NCI-H345 (cell line): ENCODE measurements at places on chromosomes 1 and 21.

DNA sequence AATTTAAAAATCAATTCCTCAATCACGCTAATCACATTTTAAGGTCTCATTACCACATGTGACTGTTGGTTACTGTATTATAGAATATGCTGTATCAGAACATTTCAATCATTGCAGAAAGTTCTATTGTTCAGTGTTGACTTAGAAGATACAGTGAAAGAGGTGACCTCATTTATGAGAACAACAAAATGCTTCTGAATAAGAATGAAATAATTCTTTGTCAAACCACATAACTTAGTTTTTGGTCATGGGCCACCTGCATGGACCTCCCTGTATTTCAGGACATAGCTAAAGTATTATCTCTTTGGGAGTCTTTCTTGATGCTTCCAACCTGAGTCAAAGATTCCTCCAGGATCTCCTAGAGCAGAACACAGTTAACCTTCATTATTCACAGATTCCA, 22.3 kb downstream of the MFSD2A start:
- no peak for DNase-seq

DNA sequence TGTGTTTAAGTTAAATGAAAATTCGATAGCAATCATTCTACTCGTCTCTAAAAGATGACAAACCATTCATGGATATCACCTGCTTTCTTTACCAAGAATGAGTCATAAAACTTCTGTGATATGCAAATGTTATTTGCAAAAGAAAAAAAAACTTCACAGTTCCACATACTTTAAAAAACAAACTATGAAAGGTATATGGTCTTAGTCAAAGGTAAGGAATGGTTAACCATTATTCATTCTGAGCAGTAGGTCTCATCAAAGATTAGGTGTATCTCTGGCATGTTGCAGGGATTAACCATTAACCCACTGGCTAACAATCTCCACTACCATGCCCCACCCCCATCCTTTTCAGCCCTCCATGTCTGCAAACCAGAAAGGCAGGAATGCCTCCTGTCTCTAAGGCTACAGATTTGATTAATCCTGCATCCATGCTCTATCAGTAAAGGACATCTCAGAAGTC, 44.4 kb downstream of the PTPN14 start:
- DNase-seq: no peak

DNA sequence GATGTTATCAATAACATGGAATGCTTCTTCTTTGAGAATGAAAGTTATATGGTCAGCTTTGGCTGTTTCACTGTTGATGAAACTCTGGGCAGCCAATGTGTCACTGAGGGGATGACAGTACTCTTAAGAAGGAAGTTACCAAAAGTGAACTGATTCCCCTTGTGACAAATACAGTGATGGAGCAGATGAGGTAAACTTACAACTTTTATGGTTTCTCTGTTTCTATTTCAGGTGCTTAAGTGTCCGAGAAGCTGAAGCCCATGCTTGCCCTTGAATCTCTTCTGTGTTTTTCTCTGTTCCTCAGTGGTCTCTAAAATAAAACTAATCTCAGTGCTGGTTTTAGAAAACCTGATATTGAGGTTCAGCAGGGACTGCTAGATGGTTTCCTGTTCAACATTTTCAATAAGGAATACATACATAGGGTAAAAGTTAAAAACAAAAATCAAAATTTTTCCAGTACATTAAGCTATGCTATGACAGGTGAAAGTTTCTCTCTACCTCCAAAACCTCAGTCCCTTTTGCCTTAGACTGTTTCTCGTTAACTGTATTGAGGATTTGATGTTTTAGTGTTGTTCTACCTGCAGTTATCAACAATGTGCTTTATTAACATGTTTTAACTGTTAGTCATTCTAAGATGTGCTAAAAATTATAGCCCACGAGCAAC, 454.4 kb upstream of the ADGRL4 start:
- DNase-seq: no peak

- no peak for DNase-seq
Observed at GRCh38 chr21:46379105-46379504, 55.1 kb downstream of the PCNT start.

DNA sequence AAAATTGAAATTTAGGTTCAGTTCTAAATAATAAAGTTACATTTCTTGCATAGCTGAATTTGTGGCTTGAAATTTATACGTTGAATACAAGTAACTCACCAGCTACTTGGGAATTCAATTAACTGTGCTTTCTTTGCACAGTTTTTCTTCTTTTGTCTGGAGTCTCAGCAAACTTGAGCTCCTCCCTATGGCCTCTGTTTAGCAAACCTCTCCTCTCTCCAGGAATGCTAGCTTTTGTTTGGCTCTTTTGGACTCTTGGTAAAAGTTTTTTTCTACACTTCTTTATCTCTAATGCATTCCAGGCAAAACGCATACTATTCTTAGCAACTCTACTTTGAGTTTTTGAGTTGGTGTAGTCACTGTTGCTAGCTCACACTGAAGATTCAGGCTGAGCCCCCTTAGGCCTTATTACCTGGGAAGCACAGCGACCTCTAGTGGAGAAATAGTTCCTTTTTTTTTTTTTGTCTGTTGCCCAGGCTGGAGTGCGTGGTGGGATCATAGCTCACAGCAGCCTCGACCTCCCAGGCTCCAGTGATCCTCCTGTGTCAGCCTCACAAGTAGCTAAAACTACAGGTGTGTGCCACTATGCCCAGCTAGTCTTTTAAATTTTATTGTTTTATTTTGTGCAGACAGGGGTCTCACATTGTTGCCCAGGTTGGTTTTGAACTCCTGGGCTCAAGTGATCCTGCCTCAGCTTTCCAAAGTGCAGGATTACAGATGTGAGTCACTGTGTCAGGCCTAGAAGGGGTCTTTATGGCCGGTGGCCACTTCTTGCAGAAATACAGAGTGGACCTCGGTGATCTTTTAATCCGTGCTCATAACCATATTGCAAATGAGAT, 61.7 kb downstream of the CASQ2 start:
- peak; percentile 46 for DNase-seq

DNA sequence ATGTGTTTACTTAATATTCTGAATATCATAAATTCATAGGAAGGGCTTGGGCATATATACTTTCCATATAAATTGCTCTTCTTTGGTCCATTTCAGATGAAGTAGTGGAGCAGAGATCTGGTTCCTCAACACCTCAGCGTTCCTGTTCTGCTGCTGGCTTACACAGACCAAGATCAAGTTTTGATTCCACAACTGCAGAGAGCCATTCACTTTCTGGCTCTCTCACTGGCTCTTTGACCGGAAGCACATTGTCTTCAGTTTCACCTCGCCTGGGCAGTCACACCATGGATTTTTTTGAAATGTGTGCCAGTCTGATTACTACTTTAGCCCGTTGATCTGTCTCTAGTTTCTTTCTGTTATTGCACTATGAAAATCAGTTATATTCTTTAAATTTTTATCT, 62.3 kb downstream of the PRKAA2 start:
- no peak for DNase-seq

GRCh38 chr1:25641329-25641725, 24.7 kb downstream of the MAN1C1 start:
- no peak for DNase-seq

DNA sequence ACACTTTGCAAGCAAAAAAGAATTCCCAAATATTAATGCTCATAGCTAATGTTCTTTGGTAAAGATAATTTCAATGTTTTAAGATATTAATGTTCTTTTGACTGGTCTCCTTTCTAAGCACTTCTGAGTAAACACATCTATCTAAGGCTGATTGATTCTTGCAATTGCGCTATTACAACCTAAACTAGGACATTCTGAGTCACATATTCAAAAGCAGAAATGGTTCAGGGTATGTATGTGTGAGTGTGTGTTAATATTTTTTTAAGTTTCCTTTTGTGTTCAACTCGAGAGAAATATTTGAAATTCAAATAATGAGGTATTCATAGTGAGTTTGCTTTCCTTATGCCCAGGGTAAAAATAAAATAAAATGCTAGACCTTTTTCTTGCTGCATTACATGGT, 203.6 kb upstream of the GRIK3 start:
- DNase-seq: no peak

DNA sequence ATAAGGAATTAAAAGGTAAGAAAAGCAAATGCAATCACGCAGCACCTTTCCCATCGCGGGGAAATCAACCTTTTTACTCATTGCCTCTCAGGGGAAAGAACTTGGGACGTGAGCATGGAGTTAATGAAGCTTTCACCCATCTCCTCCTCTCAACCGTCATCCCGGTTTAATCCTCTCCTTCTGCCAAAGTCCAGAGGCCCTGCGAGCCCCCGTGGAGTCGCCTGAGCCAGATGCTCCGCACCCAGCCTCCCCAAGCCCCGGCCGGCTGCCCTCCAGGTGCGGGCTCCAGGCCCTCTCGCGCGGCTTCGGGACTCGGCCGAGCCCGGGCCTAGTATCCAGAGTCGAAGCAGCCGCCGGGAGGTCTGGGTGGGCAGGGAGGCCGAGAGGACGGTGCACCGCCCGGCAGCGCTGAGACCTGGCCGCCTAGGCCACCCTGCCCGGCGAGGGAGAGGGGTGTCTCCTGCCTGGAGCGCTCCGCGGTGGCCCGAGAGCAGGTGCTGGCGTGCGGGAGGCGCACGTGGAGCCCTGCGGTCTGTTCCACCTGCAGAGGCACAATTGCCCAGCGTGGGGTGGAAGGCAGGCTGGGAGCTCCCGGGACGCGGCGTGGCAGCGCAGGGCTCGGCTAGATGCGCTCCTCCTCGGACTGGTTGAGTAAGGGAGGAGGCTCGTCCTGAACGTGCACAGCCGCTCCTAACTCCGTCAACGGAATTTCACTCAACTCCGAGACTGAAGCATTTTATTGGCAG, 218.5 kb downstream of the SDCCAG8 start:
- no peak for DNase-seq

- no peak for DNase-seq
Observed at GRCh38 chr1:197437601-197438000, 169.5 kb downstream of the CRB1 start.

GRCh38 chr1:177411381-177411780, 240.6 kb downstream of the BRINP2 start:
- DNase-seq: no peak

- no peak for DNase-seq
Observed at GRCh38 chr1:219159946-219160645, 13.6 kb upstream of the LYPLAL1 start.

- no peak for DNase-seq
Observed at GRCh38 chr1:16938351-16939321, 16.9 kb downstream of the CROCC start.

DNA sequence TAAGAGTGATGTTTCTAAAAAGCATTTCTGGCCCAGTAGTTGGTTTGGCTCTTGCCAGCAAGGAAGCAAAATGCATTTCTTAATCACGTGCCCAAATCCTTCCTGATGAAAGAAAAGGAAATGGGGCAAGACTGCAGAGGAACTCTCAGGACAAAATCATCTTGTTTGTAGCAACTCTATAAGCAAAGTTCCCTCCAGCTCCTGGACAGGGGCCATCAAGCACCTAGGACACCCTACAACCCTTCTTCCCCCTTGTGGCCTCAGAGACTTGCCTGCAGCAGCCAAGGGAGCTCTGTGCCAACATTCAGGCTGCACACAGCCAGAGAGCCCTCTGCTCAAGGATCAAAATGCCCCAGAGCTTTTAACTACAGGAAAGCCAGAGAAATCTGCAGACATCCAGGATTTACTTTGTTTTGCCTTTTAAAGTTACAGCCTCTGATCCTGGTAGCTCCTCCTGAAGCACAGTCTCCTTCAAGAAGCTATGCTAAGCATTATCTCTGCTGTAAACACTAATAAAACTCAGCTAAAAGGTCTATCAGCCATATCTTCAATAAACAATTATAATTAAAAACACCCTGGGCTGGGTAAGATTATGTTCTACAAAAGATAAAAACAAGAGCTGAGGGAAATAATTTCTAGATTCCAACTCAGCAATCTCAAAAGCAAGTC, 105.0 kb downstream of the KIAA0319L start:
- DNase-seq: no peak

DNA sequence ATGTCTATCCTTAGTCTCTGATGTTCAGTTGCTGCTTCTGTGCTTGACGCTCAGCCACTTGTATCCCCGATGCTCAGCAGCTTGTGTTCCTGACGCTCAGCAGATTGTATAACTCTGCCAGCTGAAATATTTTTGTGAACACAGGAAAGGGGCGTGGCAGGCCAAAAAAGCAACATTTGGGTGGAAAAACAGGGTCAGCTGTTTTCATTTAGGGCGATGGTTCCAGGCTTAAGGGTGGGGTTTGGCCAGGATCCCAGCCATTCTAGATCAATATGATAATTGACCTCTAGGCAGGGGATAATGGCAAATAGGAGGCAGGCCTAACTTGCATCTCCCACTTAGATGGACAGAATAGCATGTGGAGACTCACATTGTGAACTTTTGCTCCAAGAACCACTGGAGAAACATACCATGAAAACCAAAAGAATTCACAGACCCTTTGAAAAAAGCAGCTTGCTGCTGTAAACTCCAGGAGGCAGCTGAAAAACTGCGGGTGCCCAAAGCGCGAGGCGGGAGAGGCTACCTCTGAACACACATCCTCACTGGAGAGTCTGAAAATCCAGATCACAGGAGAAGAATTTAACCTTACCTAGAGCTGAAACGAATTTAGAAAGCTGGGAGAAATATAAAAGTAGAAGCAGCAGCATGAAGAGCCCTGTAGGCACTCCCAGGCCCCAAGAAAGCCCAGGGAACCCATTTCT, 58.3 kb downstream of the ZNF648 start:
- no peak for DNase-seq
